Pulmonary artery endothelial cell (primary cell): ENCODE measurements at places on chromosomes 5 and 9.
A peak's percentile ranks its signal among the peaks of the same experiment; 100 is the strongest.

GRCh38 chr5:175444060-175444904 lies at the start of gene DRD1:
Gene DRD1, minus strand, starts transcription at chr5:175444182. Its CDS starts 1,083 bp downstream, at chr5:175443099.
- no peak for DNase-seq

- DNase-seq: no peak
Observed at GRCh38 chr5:145806923-145807322, 28.2 kb downstream of the PRELID2 start.

DNA sequence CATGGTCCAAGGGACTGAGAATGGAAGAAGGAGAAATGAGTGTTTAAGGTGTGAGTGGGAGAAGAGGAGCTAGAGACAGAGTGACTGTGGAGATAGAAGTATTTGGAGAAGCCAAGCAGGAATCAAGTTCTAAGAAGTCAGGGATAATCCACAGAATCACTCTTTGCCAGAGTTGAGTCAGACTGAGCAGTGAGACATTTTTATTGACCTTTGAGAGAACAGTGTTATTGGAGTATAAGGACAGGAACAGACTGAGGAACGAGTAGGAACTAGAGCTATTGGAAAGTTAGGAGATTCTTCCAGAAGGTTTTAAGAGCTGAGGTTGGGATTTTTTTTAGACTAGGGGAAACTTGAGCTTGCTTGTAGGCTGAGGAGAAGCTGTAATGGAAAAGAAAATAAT lies 37.2 kb downstream of the RCL1 start:
- no peak for DNase-seq

DNA sequence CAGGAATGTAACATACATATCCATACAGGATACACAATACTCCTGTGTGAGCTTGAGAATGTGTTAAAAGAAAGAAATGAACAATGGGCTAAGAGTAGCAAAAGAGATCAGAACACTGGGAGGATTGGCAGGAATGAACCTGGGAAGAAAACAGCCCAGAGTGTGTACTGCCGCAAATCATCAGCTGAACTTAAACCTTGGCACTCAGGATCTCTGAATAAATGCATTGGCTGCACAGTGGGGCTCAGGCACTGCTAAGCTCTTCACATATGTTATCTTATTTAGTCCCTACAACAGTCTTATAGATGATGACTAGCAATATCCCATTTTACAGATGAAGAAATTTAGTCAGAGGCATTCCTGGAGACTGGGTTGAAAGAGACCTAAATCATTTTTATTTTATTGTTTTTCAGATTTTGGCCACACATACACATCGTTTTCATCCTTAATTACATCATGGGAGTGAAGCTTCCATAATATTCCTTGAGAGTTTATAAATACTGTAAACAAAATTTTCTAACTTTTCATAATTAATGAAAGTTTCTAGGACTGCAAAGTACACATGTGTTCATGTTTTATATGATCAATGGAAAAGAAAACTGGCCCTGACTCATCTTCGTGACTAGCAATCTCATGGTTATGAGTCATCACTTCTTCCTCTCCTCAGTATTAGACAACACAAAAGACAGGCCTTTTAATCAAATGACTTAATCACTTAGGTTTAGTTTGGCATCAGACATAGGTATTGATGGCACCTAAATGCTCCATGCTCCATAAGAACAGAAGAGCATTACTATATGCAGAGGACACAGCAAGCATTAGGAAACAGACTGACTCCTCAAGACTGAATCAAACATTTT lies 59.2 kb downstream of the CDH18 start:
- no peak for DNase-seq

DNA sequence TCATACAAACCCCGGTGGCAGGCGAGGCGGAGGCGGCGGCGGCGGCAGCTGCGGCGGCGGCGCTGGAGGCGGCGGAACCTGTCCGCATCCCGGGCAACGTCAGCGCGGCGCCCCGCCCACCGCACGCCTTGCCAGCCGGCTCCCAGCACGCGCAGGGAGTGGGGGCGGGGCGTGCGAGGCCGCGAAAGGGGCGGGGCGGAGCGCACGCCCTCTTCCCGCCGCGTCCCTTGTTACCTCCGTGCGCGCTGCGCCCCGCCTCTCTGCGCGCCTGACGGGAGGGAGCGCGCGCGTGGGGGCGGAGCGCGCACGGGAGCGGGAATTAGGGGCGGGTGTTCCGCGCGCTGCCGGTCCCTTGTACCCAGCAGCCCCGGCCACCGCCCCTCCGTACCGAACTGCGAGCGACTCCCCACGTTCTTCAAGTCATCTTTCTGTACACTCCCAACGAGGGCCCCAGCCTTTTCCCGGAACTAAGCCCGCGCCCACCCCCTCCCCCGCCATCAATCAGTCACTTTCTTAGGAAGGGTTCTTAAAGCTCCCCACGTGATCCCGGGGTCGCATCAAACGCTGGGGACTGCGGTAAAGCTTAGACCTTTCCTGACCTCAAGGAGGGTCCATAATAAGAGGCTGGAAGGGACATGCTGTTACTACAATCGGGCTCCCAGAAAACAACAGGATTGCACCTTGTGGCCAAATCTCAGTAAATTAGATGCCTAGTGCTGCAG lies at the start of gene AGTPBP1:
TSS of gene AGTPBP1 (minus strand) at position 80 of the 722 bp plus-strand sequence. CDS start 29,421 bp downstream, outside the sequence.
- peak; percentile 76 for DNase-seq

DNA sequence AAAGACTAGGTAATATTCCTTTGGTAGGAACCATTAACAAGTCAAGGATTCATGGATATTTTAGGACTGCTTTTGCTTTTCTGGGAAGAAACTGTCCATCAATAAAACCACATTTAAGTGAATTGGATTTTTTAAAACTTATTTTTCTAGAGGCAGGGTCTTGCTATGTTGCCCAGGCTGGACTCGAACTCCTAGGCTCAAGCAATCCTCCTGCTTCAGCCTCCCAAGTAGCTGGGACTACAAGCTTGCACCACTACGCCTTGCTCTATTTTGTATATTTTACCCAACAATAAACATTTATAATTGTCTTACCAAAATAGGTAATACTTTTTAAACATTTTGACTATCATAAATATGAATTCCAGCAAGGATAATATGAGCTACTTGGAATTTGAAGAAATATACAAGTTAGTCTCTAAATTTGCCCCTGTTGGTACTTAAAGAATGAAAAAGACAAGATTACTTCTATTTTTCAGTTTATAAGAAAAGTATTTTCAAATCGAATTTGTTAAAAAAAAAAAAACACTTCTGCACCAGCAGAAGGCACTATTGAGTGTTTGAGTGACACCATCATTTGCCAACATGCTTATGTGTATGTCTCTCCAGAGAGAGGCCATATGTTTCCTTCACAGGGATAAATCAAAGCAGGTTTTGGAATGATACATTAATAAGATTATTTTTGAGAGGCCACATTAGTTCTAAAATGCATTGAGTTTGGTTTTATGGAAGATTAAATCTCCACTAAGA lies 60.0 kb upstream of the CARTPT start:
- no peak for DNase-seq

DNA sequence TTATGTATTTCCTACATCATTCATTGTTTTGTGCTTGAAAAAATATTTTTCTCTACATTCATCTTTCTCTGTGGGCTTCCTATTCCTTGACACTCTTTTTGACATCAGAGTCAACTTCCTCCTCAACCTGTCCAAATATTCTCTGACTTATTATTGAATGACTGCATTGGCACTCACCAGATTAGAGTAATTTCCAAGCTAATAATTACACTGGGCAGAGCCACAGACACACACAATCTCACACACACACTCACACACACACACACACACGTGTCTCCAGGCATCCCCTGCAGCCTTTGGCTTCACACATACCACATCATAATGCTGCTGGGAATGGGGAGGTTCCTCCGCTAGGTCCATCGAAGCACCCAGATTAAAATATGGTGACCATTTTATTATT lies 184.5 kb downstream of the SYK start:
- DNase-seq: no peak

DNA sequence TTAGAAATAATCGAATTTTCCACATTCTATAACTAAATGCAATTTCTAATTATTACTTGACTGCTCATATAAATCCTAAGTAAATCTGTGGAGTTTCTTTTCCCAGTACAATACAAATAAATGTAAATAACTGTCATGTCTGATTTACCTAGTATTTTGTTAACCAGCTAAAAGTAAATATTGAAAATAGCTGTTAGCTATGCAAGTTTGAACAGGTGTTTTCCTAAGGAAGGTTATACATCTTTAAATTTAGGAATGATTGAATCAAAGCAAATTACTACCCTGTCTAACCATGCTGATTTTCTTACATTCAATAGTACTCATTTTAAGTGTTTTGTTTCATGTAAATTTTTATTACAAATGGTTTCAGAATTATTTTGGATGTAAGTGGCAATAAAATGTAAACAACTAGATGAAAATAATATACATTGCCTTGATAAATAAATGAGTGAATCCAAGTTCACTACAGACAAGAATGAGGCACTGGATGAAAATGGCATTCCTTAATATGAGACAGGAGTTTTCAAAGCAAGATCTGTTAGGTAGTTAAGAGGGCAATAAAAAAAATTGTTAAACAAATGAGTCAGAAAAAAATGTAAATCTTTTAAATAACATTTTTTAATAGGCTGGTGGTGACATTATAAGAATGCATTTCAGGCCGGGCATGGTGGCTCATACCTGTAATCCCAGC lies 15.8 kb downstream of the MCIDAS start:
- DNase-seq: no peak
